ENCODE measurements at places on chromosomes 2 and 18. TPM values are rescaled to one million over a fixed set of nuclear protein-coding genes. Genes with fewer than 3 reads are reported as not detected.

DNA sequence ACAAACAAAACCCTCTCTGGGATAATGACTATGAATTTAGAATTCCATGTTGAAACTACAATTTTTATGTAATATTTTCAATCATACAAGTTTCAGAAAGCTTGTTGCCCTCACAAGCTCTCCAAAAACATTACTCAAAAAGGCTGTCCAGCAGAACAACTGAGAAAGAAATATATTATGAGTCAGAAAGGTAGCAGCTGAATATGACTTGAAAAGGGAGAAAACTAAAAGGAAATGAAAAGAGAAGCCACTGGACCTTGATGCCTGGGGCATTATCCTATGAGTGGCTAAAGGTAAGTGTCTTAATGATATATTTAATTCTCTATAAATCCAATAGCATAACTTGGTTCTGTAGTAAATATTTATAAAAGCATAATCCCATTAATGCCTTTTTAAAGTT, 61.8 kb downstream of the NXPH2 start:
- no peaks in the 10 kb centered on the region for H3K4me1 ChIP-seq
- no peak for DNase-seq
- no peaks in the 10 kb centered on the region for H3K27me3 ChIP-seq
- no peak overlapping the region for H3K27ac ChIP-seq
- H3K4me3 ChIP-seq, result no peak overlapping the region
- no peaks in the 10 kb centered on the region for H3K36me3 ChIP-seq

ASTL gene
- 0.62 TPM for total RNA-seq

DNA sequence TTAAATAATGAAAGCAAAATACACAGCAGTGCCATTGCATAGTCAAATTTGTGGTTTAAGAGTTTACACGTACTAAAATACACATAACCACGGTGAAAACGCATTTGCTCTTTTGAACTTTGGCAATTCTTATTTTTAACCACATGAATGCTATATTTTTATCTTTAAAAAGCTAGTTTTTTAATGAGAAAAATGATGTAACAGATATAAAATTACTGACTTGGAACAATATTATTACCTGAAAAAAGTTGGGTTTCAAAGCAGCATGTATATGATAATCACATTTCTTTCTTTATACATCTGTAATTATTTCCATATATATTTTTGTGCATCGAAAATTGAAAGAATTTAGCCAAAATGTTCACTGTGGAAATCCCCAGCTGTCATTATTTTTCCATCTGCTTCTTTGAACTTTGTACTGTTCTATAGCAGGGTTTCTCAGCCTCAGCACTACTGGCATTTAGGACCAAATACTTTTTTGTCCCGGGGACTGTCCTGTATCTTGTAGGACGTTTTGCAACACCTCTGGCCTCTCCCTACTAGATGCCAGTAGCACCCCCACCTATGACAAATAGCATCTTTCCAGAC, 75.9 kb upstream of the CAB39 start:
- no peaks in the 10 kb centered on the region for H3K4me1 ChIP-seq
- no peaks in the 10 kb centered on the region for H3K36me3 ChIP-seq
- no peak overlapping the region for H3K4me3 ChIP-seq
- DNase-seq, result no peak
- H3K27me3 ChIP-seq, result no peaks in the 10 kb centered on the region

- no peaks in the 10 kb centered on the region for H3K27me3 ChIP-seq
- no peak for DNase-seq
- no peak overlapping the region for H3K27ac ChIP-seq
- no peak overlapping the region for H3K4me3 ChIP-seq
- no peaks in the 10 kb centered on the region for H3K36me3 ChIP-seq
Observed at GRCh38 chr2:215782965-215783364, 230.4 kb downstream of the MREG start.

AFTPH gene
- total RNA-seq, result 30.6 TPM

DNA sequence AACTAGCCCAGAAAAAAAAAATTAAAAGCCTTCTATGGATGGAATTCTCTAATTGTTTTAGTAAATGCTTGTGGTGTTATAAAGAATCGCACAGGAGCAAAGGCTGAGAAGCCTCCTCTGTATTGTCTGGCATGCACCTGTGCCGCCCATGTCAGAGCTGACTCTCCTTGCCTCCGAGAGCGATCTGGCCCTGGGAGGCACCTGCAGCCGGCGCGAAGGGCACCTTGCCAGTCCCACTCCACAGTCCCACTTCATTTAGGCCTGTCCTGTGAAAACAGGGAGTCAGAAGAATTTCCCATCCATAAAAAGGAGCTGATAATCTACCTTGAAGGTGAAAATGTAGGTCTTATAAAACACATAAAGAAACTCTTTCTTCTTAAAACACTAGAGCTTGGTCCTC, 170.9 kb upstream of the PXDN start:
- no peaks in the 10 kb centered on the region for H3K4me1 ChIP-seq
- H3K36me3 ChIP-seq, result no peaks in the 10 kb centered on the region
- DNase-seq, result no peak
- no peak overlapping the region for H3K4me3 ChIP-seq

DNA sequence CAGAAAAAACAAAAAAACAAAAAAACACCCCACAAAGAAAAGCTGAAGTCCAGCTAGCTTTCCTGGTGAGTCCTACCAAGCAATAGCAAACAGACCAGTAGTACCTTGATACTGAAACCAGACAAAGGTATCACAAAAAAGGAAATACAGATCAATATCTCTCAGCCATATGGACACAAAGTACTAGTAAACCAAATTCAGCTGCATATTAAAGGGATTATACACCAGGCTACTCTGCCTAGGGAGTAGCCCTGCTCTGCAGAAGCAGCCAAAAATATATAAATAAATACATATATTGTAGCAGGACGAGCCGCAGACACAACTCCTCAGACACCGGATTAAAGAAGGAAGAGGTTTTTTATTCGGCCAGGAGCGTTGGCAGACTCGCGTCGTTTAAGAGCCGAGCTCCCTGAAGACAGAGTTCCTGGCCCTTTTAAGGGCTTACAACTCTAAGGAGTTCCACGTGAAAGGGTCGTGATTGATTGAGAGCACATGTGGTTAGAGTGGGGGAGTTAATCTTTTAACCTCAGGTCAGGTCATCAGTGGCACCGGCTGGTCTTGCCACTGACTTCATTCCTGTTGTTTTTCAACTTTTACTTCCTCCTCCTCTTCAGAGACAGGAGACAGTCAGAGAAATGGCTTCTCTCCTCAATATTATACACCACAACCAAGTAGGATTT, 38.4 kb upstream of the DTNB start:
- H3K27ac ChIP-seq, result no peak overlapping the region
- DNase-seq, result no peak
- peaks cover 2% of the 10 kb centered on the region for H3K27me3 ChIP-seq
- H3K4me3 ChIP-seq, result no peak overlapping the region
- H3K36me3 ChIP-seq, result no peaks in the 10 kb centered on the region

DNA sequence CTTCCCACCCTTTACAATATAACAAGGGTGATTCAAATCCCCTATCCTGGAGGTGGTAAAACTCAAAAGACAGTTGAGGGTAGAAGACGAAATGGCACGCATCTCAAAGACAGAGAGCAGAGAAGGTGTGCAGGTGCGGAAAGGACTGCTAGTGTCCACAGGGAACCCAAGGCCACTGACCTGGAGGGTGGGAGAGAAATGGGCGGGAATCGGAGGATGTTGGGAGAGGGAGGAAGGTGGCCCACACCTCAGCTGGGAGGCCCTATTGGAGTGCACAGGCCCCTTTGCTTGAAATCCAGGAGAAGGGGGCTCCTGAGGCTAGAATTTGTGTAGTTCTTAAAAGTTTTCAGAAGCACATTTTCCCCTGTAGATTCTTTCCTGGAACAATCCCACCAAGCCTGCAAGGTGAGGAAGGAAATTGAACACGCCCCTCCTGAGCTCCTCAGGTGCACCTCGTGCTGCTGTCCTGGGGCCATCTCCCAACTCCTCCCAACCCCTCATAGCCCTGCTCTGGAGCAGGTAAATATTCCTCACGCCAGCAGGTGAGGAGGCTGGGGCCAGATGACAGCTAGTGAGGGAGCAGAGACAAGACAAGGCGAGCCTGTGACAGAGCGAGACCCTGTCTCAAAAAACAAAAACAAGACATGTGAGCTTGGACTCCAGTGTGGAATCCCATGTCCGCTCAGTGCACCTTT, 99.3 kb downstream of the MCFD2 start:
- peaks cover 19% of the 10 kb centered on the region for H3K4me1 ChIP-seq
- H3K27ac ChIP-seq, result no peak overlapping the region

- H3K4me3 ChIP-seq, result no peak overlapping the region
- H3K27me3 ChIP-seq, result no peaks in the 10 kb centered on the region
- H3K27ac ChIP-seq, result no peak overlapping the region
- DNase-seq, result no peak
Observed at GRCh38 chr2:189662669-189663226, 1.5 kb downstream of the ASNSD1 start.

ZNF396 gene
- 1.9 TPM for total RNA-seq

GRCh38 chr2:225040856-225041206, 1.4 kb downstream of the DOCK10 start:
- no peak overlapping the region for H3K27ac ChIP-seq
- DNase-seq, result no peak
- H3K36me3 ChIP-seq, result no peaks in the 10 kb centered on the region
- H3K4me3 ChIP-seq, result peak overlapping the region; percentile 12
- no peaks in the 10 kb centered on the region for H3K4me1 ChIP-seq
- no peaks in the 10 kb centered on the region for H3K27me3 ChIP-seq

DNA sequence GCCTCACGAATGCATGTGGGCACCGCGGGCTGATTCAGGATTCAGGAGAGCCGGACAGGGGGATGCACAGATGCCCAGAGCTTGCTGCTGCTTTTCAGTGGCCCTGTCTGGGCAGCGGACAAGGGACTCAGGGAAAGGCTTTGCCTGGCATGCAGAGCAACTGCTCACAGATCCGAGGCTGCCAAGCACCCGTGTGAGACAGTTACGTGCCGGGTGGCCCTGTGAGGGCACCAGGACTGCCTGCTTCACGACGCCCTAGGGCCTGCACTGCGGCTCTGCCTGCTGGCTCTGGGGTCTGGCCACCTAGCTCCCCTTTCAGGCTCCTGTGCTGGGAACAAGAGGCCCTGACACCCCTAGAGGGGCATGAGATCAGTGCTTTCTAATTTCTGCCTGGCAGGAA, 221.4 kb upstream of the PXDN start:
- DNase-seq, result no peak
- no peaks in the 10 kb centered on the region for H3K36me3 ChIP-seq
- H3K4me1 ChIP-seq, result no peaks in the 10 kb centered on the region
- H3K27me3 ChIP-seq, result no peaks in the 10 kb centered on the region
- H3K27ac ChIP-seq, result no peak overlapping the region
- H3K4me3 ChIP-seq, result no peak overlapping the region

DNA sequence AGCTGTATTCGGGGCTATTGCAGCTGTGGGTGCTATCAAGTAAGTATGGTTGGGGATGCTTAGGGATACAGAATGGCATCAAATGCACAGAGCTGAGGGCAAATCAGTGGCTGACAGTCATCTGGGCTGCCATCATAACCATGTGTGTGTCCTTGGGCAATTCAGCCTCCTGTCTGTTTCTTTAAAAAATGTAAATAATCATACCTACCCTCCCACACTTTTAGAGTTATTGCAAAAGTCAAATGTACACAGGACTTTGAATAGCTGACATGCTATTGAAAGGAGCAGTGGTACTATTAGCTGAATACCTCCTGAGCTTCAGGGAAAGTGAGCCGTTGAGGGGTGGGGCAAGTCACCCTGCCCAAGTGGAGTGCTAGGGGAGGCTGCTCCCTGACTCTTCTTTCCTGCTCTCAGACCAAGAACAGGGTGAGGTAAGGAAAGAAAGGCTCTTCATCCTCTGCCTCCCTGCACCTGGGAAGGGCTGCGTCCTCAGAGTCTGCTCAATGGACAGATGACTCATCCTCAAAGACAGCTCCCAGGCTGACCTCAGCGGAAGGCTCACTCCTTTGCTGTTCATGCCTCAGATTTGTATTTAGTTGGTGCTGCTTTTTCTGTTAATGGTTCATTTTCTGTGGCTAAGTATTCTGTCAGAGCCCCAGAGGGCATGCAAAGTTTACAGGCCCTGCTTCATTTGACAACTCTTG, 54.9 kb upstream of the BZW1 start:
- H3K4me1 ChIP-seq, result no peaks in the 10 kb centered on the region
- no peaks in the 10 kb centered on the region for H3K36me3 ChIP-seq
- no peak overlapping the region for H3K4me3 ChIP-seq
- no peaks in the 10 kb centered on the region for H3K27me3 ChIP-seq
- no peak overlapping the region for H3K27ac ChIP-seq

DNA sequence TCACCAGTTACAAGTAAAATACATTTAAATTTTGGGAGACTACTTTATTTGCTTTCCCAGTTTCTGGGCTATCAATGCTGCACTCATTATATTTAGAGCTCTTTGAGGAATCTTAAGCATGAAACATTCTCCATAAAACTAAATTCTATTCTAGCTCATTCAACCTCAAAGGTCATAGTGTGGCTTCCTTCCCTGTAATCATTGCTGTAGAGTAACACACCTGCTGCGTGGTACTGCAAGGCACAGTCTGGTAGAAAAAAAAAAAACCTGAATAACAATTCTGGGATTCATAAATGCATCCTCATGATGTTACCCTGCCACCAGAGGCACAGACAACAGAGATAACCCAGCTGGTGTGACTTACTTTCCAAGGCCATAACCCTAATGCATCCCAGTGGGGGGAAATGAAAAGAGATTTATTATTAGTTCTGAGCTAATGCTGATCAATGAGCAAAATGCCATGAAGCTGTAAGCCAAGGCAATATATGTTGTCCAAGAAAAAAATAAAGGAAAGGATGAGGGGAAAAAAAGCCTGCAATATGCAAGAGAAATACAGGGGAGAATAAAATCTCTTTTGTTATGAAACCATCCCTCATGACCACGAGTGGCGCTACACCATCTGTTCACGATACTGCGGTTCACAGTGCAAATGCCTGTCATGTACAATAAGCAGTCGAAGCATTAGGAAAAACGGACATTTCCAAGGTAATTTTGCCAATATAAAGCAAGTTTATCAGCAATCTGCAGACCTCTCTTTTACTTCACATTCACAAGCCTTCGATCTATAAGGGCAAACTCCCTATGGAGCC, 1481.6 kb upstream of the PIK3C3 start:
- no peaks in the 10 kb centered on the region for H3K4me1 ChIP-seq
- no peaks in the 10 kb centered on the region for H3K36me3 ChIP-seq
- no peaks in the 10 kb centered on the region for H3K27me3 ChIP-seq
- no peak overlapping the region for H3K4me3 ChIP-seq
- H3K27ac ChIP-seq, result no peak overlapping the region
- DNase-seq, result no peak

DNA sequence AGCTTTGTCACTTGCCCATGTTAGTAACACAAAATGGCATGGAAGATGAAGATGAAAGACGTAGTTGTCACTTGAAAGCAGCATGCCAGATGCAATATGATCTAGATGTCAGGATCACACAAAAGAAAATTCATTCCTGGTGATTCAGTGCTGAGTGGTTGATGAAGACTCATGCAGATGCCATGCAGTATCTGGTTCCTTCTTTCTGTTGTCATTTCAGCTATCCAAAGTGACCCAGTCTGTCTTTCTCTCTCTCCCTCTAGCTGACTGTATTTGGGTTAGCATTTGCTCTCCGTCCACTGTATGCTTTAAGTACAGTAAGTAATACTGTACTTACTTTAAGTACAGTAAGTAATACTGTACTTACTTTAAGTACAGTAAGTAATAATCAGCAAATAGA, 50.4 kb downstream of the TTN start:
- H3K4me3 ChIP-seq, result no peak overlapping the region
- H3K36me3 ChIP-seq, result no peaks in the 10 kb centered on the region
- no peaks in the 10 kb centered on the region for H3K27me3 ChIP-seq
- H3K4me1 ChIP-seq, result no peaks in the 10 kb centered on the region
- no peak for DNase-seq

PLA2R1 gene
- total RNA-seq, result 34.9 TPM

- H3K27ac ChIP-seq, result no peak overlapping the region
- H3K36me3 ChIP-seq, result no peaks in the 10 kb centered on the region
- no peak overlapping the region for H3K4me3 ChIP-seq
- H3K4me1 ChIP-seq, result peaks cover 2% of the 10 kb centered on the region
- DNase-seq, result no peak
Observed at GRCh38 chr2:5479265-5479928, 212.8 kb upstream of the SOX11 start.
